Lower lobe of right lung (tissue), 2 donors: ENCODE measurements at places on chromosomes 6 and 20. TPM values are rescaled to one million over a fixed set of nuclear protein-coding genes. Genes with fewer than 3 reads are reported as not detected.
A peak's percentile ranks its signal among the peaks of the same experiment; 100 is the strongest.

MAS1 gene
- total RNA-seq: not detected

DNA sequence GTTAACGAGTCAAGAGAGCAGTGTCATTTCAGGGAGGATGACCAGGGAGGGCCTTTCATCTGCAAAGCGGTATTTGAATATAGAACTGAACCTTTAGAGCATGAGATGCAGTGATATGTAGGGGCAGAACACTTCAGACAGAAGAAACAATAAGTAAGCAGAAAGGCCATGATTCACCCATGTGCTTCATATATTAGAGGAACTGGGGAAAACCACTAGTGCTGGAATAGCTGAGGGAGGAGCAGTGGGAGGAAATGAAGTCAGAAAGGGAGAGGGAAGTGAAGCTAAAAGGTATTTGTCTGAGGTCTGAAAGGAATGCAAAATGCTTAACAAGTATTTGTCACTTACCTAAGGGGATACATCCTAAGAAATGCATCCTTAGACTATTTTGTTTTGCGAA lies 391.2 kb downstream of the ADGRB3 start:
- DNase-seq: no peak

DNA sequence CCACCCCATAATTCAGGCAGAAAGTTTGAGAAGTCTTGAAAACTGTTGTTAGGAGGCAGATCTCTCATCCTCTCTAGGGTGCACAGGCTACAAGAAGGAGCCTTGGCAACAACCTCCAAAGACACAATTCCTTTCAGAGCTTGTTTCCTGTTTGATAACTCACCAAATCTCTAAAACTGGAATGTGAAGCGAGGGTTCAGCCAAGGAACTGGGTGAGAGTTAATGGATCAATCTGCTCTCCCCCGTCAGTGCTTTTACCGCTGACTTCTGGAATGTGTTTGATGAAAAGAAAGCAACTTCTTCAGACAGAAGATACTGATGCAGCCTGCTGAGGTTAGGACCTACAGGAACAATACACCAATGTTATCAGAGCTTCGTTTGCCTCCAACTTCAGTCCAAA lies 171.8 kb upstream of the BMP2 start:
- no peak for DNase-seq

DNA sequence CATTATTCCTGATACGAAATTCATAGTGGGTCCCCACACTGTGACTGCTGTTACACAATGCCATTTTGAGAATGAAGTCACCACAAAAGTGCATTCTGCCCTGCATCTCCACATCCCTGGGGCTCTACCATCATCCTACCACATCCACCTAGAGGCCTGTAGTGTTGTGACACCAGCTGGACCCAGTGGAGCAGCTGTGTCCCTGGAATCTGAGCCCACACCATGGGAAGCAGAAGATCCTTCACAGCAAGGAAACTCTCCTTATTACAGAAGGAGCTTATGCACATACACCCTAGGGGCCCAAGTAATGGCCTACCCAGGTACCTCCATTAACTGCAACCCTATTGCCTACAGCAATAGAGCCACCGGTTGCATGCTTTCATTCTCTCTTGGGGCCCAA lies 566.6 kb upstream of the EPHA7 start:
- no peak for DNase-seq

- no peak for DNase-seq
Observed at GRCh38 chr20:889106-889505, 27.0 kb downstream of the ANGPT4 start.

- DNase-seq: no peak
Observed at GRCh38 chr6:25022140-25022553, 86.4 kb upstream of the RIPOR2 start.

DNA sequence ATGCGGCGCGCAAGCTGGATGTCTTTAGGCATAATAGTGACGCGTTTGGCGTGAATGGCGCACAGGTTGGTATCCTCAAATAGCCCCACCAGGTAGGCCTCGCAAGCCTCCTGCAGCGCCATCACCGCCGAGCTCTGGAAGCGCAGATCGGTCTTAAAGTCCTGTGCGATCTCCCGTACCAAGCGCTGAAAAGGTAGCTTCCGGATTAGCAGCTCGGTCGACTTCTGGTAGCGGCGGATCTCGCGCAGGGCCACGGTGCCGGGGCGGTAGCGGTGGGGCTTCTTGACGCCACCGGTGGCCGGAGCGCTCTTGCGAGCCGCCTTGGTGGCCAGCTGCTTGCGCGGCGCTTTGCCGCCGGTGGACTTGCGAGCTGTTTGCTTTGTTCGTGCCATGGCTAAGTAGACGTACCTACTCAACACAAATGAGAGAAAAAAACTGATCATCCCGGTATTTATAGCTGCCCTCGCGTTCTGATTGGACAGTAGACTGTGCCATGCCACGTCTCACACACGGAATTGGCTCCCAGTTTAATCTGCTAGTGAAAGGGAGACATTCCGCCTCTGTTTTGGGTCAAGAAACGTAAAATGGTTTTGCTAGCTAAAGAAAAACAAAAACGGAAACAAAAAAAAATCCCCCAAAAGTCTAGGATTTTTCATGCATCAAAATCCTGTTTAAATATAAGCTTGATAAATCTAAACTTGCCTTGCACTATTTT lies 40.1 kb downstream of the OR2B2 start:
- DNase-seq: peak; percentile 78

DNA sequence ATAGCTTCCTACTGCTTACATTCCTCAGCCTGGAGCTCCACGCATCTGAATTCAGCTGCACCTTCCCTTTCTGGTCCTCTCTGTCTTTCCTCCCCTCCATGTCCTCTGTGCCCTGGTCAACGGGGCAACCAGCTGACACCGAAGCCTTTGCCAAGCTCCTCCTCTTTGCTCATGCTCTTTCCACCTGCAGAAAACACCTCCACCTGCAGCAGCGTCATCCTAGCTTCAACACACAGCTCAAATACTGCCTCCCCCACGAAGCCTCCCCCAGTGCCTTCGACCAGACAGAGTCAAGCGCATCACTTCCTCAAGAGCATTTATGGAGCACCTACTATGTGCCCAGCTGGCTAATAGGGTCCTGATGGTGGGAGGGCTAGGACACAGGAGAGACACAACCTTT lies 9.2 kb downstream of the CDH22 start:
- DNase-seq: no peak

GRCh38 chr6:130525408-130525807 lies 159.6 kb downstream of the TMEM200A start:
- no peak for DNase-seq

GRCh38 chr20:2873747-2874041 lies 413 bp downstream of the PTPRA start:
- DNase-seq: peak; percentile 66

DNA sequence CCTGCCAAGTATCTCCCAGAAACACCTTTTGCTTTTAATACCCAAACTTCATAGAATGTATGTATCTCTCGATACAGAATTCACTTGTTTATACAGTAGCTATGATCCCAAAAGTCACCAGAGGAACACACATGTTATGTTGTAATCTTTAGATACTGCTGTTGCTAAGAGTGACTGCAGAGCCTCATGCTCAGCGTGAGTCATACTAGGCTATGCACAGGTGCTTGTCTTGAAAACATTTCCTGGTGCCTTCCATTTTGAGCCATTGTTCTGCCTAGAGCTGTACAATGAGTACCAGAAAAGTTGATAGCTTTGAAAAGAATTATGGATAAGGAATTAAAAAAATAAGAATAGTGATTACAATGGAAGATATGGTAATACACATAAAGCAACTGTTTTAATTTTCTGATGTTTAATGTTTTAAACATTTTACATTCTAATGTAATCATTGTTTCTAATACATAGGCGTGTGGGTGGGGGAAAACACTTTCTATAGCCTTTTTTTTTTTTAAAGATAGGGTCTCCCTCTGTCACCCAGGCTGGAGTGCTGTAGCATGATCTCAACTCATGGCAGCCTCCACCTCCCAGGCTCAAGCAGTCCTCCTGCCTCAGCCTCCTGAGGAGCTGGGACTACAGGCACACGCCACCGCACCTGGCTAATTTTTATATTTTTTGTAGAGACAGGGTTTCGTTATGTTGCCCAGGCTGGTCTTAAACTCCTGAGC lies 79.4 kb downstream of the CD24 start:
- DNase-seq: no peak

LY6G6C gene
- total RNA-seq: not detected

SLC4A11 gene
- 5.0 TPM for total RNA-seq

KIAA0408 gene
- total RNA-seq: 55.1 TPM

DNA sequence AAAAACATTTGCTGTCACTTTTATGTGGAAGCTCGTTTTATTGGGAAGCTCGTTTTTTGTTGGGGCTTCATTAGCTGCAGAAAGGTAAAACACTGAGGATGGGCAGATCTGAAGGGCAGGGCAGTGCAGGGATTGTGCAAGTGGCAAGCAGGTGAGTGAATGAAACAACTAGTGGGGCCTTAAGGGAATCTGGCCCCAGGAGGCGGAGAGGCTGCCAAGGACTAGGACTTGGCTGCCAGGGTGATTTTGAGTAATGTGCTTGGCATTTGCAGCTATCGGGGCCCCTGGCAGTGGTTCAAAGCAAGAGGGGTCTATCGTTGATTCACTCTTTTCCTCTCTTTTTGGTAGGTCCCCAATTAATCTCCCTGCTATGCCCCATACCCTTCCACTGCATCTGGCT lies 11.5 kb downstream of the IL22RA2 start:
- no peak for DNase-seq

LCA5 gene
- total RNA-seq: 7.1 TPM

DNA sequence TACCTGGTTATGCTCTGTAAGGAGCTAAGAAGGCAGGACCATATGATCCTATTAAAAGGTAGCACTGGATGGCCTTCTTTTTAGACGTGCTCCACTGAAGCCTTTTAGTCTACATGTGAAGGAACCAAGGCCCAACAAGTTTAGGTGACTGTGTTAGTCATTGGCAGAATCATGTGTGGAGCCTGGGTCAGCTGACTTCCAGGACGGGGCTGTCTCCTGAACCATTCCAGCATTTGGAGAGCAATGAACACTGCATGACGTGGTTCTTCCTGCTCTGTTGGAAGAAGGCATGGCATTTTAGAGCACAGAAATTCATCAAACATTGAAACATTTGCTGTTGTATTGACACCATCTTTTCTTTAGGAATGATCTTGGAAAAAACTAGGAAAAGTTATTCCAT lies 87.8 kb upstream of the TIAM2 start:
- no peak for DNase-seq

- DNase-seq: no peak
Observed at GRCh38 chr6:127342296-127342945, 988 bp downstream of the ECHDC1 start.

C6orf163 gene
- 4.2 TPM for total RNA-seq

- DNase-seq: no peak
Observed at GRCh38 chr20:25227317-25227831, 20.5 kb upstream of the PYGB start.

ZC2HC1B gene
- not detected for total RNA-seq

DNA sequence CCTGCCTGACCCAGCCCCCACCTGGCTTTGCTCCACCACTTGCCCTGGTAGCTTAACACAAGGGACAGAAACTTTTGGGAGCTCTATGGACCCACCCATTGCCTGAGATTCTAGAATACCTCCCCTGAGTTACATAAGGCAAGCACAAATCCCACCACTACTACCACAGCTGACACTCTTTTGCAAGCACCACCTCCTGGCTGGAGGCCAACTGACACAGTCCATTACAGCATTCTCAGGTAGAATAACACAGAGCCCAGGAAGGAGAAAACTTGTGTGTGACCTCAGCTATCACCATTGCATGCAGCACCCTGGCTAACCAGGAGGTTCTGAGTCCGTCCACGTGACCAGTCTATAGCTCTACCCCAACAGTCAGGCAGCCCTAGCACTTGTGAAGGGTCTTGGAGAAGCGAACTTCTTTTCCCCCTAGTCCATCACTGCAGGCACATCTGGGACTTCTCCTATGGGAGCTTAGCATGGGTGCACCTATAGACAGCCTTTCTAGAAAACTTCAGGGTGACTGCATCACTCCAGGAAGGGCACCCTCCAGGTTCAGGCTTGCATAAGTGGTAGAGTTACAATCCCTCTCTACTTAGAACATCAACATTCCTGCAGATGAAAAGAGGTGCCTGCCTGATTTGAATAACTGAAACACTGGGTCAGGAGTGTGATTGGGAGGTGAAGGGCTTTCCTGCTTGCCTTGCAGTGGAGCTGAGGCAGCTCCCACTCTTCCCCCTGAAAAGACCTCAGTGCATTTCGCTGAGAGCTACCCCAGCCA lies 30.1 kb downstream of the CITED2 start:
- DNase-seq: no peak

- peak; percentile 84 for DNase-seq
Observed at GRCh38 chr6:170271771-170272314, 19.0 kb downstream of the DLL1 start.

DNA sequence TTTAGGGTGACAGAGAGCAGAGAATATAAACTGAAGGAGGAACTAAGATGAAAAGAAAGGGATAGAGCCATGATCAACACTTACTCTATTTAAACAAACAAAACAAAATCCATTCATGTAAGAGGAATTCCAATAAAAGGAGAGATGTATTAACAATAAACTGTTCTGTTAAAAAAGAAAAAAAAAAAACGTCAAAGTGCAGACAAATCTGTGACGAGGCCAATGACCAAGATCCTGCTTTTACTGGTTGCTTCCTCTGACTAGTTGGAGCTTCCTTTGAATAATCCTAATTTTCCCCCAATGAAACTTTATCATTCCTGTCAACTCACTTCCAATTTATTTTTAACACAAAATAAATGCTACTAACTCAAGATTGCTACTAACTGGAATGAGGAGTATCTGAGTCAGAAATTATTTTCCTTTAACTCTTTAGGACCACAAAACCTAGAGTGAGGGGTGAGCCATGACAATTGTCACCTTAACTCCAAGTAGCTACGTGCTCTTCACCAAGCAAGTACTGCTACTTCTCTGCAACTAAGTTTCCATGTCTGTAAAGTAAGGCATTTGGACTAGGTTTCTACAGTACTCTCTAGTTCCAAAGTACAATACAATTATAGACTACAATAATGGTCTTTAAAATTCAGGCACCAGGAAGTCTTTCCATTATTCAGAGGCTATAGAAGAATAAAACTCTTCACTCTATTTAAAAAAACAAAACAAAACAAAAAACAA lies 152.0 kb downstream of the PTPRK start:
- DNase-seq: no peak

DNA sequence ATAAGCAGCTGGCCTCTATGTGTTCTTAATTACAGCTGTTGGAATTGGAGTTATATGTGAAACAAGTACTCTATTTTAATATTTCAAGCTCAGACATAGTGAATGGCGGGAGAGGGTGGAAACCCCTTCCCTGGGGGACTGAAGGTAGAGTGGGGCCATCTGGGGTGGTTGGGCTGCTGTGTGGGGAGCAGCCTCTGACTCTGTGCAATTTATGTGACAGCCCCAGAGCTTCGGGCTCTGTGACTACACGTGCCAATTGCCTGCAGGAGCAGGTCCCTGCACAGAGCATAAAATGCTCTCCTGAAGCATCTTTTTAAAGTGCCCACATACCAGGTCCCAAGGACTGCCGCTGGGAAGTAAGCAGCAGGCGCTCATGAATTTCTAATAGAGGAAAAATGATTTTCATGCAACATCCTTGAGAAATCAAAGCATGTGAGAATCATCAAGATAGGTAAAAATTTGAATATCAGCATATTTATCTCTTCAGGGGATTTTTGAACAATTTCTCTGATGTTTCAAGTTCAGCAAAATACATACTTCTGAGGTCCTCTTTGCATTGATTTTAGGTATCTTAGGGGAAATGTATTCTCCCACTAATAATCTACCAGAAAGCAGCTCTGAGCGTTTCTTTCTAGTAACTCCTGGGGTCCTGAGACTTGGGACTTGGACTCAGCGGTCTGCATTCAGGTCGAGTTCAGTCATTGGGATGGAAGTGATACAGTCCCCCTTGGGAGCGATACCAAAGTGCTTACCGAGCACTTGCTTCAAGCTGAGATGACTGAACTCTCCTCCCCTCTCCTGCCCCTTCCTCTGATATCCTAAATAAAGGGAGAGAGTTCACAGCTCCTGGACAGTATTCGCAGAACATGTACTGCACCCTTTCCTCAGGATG lies 40.0 kb downstream of the ALDH8A1 start:
- DNase-seq: no peak

- no peak for DNase-seq
Observed at GRCh38 chr6:33429750-33430052, 9.8 kb downstream of the SYNGAP1 start.
